Suppressor macrophage (primary cell): ENCODE measurements at places on chromosomes 16 and 17.
A peak's percentile ranks its signal among the peaks of the same experiment; 100 is the strongest.

DNA sequence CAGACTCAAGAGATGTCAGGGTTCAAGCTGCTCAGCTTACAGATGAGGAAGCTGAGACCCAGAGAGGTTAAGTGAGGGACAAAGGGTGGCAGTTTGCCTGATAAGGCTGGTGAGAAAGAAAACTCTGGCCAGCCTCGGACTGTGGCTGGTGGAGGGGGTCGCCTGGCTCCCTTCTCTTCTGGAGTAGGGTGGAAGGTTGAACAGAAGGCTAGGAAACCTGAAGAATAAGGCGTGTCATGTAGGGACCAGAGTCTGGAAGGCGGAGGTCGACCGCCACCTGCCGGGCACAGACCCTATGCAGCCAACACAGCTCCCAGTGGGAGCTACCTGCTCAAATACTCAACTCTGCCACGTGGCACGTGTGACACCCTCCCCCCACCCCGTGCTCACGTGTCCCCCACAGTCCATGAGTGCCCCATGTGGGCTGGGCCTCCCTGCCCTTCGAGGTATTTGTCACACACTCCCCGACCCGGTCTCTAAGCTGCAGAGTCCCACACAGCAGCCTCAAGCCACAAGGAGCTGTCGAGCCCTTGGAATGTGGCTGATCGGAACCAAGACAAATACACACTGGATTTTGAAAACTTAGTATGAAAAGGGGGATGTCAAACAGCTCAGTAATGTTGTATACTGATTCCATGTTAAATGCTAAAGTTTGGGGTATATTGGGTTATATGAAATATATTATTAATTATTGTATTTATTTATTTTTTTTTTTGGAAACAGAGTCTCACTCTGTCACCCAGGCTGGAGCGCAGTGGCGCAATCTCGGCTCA lies 11.8 kb downstream of the HID1 start:
- DNase-seq: peak; percentile 69

DNA sequence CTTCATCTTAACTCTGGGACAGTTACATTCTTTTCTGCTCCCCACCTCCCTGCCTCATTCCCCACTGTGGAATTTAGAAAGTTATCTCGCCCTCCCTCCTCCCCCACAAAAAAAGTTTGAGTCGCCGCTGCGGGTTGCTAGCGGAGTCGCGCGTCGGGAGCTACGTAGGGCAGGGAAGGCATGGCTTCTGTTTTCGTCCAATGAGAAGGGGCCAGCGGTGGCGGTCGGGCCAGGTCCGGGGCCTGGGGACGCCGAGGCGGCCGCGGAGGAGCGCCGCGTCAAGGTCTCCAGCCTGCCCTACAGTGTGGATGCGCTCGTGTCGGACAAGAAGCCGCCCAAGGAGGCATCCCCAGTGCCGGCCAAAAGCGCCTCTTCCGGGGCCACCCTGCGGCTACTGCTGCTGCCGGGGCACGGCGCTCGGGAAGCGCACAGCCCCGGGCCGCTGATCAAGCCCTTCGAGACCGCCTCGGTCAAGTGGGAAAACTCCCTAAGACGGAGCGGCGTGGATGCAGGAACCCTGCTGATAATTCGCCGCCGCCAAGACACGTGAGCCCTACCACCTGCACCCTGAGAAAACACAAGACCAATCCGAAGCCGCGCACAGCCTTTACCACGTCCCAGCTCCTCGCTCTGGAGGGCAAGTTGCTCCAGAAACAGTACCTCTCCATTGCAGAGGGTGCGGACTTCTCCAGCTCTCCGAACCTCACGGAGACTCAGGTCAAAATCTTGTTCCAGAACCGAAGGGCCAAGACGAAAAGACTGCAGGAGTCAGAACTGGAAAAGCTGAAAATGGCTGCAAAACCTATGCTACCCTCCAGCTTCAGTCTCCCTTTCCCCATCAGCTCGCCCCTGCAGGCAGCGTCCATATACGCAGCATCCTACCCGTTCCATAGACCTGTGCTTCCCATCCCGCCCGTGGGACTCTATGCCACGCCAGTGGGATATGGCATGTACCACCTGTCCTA lies 8.9 kb downstream of the OR4D1 start:
- DNase-seq: peak; percentile 29

GRCh38 chr17:61321344-61321743 lies 78.3 kb upstream of the TBX2 start:
- no peak for DNase-seq

DNA sequence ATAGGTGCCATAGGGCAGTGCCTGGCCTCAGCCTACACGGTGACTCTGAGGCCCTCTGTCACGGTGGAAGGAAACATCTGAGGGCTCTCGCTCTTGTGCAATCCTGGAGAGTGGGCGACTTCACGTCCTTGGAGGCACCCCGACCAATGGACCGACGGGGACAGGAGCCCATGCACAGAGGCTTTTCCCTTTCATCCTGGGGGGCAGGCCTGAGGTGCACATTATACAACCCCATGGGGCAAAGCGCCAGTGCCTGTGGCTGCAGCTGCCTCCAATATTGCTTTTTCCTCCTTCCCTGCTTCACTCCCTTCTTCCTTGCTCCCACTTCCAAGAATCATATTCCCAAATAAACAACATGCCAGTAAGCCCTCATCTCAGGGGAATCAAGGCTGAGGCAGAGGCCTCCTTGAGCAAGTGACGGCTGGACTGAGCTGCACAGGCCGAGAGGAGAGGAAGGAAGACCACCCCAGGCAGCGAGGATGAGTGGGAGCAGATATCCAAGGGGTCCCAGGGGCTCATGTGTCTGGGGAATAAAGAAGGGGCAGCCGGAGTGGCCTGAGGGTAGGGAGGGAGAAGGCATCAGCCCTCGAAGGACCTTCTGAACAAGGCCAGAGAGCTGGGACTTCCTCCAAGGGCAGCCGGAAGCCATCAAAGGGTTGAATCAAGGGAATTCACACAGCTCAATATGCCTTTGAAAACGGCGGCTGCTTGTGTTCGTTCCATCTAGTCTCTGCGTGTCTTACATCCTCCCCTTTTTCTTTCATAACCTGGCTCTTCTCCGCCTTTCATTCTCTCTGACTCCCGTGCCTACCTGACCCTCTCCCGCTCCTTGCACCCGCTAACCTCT lies 42.6 kb upstream of the RPL38 start:
- DNase-seq: no peak

DNA sequence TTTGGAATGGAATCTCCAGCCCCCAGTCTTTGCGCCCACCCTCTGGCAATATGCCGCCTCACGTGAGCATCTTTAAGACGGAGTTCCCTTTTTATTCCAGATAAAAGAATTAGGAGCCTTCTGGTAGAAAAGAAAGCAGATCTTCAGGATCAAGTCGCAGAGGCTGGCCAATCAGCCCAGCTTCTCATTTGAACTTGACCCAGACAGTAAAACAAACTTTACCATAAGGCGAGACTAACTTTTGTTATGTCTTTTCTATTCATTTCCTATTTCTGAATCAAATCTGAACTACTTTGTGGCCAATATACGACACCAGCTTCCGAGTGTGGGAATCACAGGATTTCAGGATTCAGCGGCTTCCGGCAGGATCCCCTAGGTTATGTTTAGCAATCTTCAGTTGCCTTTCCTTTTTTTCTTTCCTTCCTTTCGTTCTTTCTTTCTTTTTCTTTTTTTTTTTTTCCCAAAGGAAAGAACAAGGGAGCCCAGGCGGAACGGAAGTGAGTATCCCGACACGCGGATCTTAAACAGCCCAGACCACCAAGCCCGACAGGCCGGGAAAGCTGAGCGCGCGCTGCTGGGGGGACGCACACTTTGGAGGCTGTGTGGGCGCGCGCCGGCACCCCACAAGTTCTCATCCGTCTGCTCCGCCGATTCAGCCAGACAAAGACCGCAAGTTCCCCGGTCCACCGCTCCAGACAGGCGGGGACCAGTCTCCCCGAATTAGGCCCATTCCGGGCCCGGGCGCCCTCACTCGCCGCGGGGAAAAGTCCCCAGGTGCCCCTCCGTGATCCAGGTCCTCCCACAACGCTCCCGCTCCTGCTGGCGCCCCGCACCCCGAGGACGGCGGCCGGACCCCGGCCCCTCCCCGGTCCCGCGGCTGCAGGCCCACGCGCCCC lies 633 bp downstream of the TBC1D16 start:
- peak; percentile 52 for DNase-seq

DNA sequence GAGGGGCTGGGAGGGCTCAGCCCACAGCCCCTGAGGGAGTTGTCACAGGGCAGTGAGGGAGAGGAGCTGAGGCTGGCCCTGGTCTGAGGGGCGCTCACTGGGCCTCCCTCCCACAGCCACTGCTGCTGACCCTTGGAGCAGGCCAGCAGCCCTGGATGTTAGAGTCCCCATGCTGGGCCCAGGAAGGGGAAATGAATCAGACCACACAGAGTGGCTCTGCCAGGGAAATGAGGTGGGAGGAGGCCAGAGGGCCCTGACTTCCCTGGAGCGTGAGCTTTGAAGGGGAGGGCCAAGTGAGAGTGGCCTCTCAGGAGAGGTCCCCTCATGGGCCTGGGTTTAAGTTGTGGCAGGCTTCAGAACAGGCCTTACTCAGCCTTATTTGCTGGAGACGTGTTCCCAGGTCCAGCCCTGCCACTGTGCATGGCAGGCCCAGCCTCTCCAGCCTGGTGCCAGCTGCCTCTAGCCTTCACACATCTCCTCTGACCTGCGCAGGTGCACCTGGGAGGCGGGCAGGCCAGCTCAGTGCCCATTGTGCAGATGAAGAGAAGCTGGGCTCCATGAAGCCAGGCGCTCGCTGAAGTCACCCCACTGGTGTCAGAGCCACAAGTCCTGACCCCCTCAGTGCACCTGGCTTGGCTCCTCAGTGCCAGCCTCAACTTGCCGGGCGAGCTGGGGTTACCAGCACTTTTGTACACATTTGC lies 15.4 kb downstream of the GPT2 start:
- peak; percentile 71 for DNase-seq

GRCh38 chr17:83179811-83180210 lies 100.4 kb downstream of the METRNL start:
- DNase-seq: no peak

DNA sequence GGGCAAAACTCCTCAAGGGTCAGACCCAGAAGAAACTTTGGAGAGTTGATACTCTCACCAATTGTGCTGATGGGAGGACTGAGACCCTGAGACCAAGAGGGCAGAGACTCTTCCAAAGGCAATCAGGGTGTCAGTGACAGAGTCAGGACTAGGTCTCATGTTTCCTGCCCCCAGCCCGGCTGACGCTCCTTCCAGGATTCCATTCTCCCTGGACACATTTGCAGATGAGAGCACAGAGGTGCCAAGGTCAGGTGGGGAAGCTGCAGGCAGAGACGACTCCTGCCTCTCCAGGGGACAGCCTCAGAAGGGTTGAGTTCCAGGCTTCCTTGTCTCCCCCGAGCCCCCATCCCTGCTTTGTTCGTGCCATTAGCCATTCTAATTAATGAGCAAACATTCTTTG lies 174.1 kb downstream of the WSCD1 start:
- DNase-seq: no peak

DNA sequence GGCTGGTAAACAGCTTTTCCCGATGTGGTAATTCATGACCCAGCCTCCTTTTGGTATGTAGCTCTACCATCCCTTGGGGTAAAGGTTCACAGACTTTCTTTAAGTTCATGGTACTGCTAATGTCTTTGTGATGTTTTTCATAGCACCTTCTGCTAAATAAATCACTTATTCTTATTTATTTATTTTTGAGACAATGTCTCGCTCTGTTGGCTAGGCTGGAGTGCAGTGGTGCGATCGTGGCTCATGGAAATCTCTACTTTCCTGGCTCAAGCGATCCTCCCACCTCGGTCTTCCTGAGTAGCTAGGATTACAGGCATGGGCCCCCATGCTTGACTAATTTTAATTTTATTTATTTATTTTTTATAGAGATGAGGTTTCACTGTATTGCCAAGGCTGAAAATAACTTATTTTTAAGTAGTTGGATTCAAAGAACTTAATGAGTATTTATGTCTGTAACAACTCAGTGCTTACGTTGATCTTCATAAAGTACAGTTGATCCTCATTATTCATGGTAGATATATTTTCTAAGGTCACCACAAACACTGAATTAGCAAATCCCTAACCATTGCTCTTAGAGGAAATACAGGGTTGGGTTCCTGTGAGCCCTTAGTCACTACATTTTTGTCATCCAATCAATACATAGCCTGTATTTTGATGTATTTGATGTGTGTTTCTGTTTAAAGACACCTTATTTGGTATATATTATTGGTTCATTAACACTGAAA lies 97.1 kb downstream of the SHISA9 start:
- DNase-seq: no peak

DNA sequence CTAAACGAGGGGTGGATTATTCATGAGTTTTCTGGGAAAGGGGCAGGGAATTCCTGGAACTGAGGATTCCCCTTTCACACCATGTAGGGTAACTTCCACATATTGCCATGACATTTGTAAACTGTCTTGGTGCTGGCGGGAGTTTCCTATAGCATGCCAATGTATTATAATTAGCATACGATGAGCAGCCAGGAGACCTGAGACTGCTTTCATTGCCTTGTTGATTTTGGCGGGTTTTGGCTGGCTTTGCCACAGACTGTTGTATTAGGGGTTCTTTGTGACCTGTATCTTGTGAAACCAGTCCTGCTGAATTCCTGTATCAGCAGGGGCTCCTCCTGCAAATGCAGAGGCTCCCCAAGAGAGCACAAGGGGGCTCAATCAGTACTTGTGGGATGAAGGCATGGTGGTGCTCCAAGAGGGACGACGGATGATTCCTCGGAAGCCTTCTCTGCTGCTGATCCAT lies 104.4 kb upstream of the CACNG5 start:
- no peak for DNase-seq

DNA sequence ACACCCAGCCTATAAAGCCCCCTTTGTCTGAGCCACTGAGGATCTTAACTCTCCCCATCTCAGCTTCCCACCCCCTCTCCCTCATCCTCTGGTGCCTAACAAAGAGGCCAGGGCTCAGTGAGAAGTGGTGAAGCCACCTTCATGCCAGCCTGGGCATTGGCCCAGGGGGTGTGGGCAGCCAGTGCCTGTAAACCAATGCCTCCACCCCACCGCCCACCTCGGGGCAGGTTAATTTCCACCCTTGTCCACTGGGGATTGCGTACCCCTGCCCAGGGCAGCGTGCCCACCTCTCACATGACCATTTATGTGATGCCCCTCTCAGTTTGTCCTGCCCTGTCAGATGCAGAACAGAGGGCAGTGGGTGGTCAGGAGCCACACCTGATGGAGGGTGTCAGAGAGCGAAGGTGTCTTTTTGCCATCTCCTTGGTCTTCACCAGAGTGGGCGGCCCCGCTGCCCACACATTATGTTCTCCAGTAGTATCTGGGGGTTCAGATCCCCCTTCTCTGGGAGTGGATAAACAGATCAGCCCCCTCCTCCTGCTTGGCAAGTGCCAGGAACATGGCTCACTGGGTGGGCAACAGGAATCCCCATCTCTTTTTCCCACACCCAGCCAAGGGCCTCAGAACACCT lies 10.1 kb upstream of the ARHGAP23 start:
- no peak for DNase-seq

GRCh38 chr17:70336411-70336810 lies 167.1 kb downstream of the KCNJ2 start:
- no peak for DNase-seq
